ENCODE measurements at places on chromosomes 1 and 21. TPM values are rescaled to one million over a fixed set of nuclear protein-coding genes. Genes with fewer than 3 reads are reported as not detected.

Gene IL22RA1
- 0.11 TPM for total RNA-seq

Gene F5
- total RNA-seq, result 43.5 TPM

Gene VWA1
- 57.7 TPM for total RNA-seq

Gene RHBG
- total RNA-seq, result 0.88 TPM

Gene KLHL12
- total RNA-seq, result 26.5 TPM

Gene IVL
- total RNA-seq, result 0.11 TPM

Gene SLC30A10
- 1.6 TPM for total RNA-seq

Gene L1TD1
- total RNA-seq, result 5.3 TPM

Gene FAM3B
- total RNA-seq, result 1.5 TPM

Gene CCDC24
- 13.8 TPM for total RNA-seq

Gene NTRK1
- total RNA-seq, result 1.2 TPM

Gene ILDR2
- total RNA-seq, result 1.1 TPM

Gene FNDC5
- 162 TPM for total RNA-seq

Gene AK5
- not detected for total RNA-seq

Gene KPRP
- total RNA-seq, result not detected

Gene ADAMTS5
- total RNA-seq, result 4.4 TPM

Gene NBPF1
- 86.3 TPM for total RNA-seq

Gene THEM5
- total RNA-seq, result not detected

Gene PRAMEF7
- not detected for total RNA-seq

Gene RXFP4
- not detected for total RNA-seq

Gene PTPRU
- total RNA-seq, result 143 TPM

Gene FAM78B
- 0.16 TPM for total RNA-seq

Gene C1orf210
- 4.2 TPM for total RNA-seq

Gene ABCG1
- 4.4 TPM for total RNA-seq

Gene MCOLN2
- total RNA-seq, result 0.82 TPM

Gene CTSE
- 0.16 TPM for total RNA-seq

Gene C1QC
- not detected for total RNA-seq

Gene MYCBP
- 12.2 TPM for total RNA-seq

Gene C4BPA
- 0.16 TPM for total RNA-seq

Gene RIMKLA
- 0.31 TPM for total RNA-seq

Gene S100A14
- 10.1 TPM for total RNA-seq

Gene BSND
- total RNA-seq, result 0.09 TPM

Gene CAMSAP2
- total RNA-seq, result 48.2 TPM

Gene GBP4
- total RNA-seq, result 4.8 TPM

Gene C1QB
- total RNA-seq, result not detected

Gene SERPINC1
- total RNA-seq, result 0.27 TPM

Gene LAX1
- 0.07 TPM for total RNA-seq

Gene AIRE
- 0.23 TPM for total RNA-seq

Gene CFH
- total RNA-seq, result 8.7 TPM

Gene TMEM269
- total RNA-seq, result 0.98 TPM

Gene BATF3
- 1.0 TPM for total RNA-seq

Gene PGBD5
- total RNA-seq, result 1.2 TPM

Gene RNF187
- total RNA-seq, result 83.0 TPM

Gene CCSAP
- total RNA-seq, result 8.6 TPM
